Right renal pelvis (tissue), 4 donors: ENCODE measurements at places on chromosomes 5 and 9. TPM values are rescaled to one million over a fixed set of nuclear protein-coding genes. Genes with fewer than 3 reads are reported as not detected.

The FBP1 gene
- 49.8 TPM for polyA plus RNA-seq

The ADAMTS19 gene
- polyA plus RNA-seq = 5.8 TPM

DNA sequence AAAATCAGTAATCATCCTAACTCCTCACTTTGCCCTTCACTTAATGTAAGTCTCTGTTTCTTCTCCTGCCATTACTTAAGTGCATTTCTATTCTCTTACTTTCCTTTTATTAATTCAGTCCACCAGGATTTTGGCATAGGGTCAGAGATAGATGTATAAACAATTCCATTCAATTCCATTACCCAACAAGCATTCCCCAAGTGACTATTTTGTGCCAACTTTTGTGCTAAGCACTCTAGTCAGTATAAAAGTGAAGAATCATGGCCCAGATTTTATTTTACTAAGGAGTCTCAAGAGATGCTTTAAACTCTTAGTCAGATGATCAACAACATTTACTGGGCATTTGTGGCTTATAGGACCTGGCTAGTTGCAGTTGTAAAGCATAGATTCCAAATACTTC, 159.3 kb downstream of the DMAC1 start:
- DNase-seq = no peak

DNA sequence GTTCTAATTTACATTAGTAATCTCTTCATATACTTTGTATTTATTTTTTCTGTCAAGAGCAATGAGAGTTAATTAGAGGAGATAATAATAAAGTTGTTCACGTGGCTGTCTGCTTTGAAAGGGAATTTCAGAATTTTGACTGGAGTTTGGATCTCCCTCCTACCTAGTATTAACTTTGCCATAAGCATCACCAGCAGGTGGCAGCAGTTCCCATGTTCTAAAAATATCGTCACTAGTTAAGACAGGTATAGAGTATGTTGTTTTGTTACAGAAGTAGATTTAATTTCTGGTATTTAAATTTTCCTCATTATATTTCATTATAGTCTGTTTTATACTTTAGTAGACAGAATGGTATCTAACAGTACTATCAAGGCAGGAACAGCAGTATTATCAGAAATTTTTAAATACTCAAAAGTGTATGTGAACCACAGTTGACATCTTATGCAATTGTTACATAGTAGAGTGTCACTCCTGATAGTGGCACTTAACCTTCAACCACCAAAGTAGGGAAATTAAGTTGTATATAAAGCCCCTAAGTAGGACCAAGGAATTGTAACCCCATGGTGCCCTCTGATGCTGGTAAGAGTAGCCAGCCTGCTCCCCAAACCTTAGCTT, 20.4 kb downstream of the GNPDA1 start:
- DNase-seq = peak; percentile 52

The ARPC5L gene
- polyA plus RNA-seq = 36.4 TPM
